ENCODE measurements at places on chromosomes 2 and 18. TPM values are rescaled to one million over a fixed set of nuclear protein-coding genes. Genes with fewer than 3 reads are reported as not detected.

DNA sequence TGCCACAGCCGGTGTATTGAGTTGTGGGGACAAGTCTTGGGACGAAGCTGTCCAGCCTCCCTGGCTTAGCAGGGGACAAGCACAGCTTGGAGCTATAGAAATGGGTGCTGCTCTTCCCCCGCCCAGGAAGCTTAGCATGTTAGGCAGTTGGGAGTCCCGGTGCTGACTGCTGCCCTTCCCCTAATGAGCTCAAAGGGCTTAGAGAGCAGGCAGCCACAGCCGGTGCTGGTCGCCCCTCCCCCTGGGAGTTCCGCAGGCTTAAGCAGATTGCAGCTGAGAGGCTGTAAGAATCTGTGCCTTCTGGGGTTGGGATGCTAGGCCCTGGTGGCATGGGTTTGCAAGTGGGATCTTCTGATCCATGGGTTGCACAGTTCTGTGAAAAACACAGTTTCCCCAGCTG is 237.3 kb downstream of the DCDC2C start:
- peaks cover 1% of the 10 kb centered on the region for H3K4me1 ChIP-seq
- no peaks in the 10 kb centered on the region for H3K27me3 ChIP-seq
- peaks cover 16% of the 10 kb centered on the region for H3K36me3 ChIP-seq
- no peak overlapping the region for H3K4me3 ChIP-seq
- no peak overlapping the region for H3K27ac ChIP-seq

DNA sequence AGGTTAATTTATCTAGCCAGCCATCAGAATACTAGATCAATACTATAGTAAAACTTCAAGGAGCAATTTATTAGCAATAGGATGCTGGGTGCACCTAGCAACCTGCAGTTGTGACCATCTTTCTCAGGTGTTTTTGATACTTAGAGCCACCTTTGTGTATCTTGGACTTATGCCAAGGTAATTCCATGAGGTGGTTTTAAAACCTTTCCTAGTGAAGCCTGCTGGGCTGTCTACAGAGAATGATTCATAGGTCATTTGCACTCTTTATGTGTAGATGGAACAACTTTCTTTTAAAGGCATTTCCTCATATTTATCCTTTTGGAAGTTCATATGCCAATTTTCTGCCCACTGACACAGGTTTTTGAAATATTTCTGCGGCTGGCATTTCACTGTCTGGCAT is 1030.1 kb upstream of the POU3F3 start:
- no peaks in the 10 kb centered on the region for H3K4me1 ChIP-seq
- H3K4me3 ChIP-seq: no peak overlapping the region
- H3K27me3 ChIP-seq: peaks cover 4% of the 10 kb centered on the region
- no peak overlapping the region for H3K27ac ChIP-seq
- no peaks in the 10 kb centered on the region for H3K36me3 ChIP-seq
- no peak for DNase-seq

DNA sequence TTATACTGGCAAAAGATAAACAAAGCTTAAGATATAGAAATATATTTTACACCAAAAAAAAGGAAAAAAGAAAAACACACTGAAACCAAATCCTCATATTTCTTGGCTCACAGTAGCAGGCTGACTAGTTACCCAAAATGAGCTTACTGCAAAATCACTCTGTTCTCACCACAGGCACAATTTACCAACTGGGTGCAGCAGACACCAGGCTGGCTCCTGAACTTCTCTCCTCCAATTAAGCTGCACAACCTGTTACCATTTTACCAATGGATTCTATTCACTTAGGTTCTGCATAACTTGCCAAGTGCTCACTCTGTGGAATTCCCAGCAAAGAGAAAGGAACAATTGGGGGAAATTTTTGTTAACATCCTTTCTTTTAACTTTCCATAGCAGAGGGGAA is 679.3 kb downstream of the ZEB2 start:
- peaks cover 5% of the 10 kb centered on the region for H3K36me3 ChIP-seq
- H3K27ac ChIP-seq: no peak overlapping the region
- no peak for DNase-seq
- peaks cover 4% of the 10 kb centered on the region for H3K4me1 ChIP-seq
- no peak overlapping the region for H3K4me3 ChIP-seq

- H3K36me3 ChIP-seq: no peaks in the 10 kb centered on the region
- H3K4me3 ChIP-seq: no peak overlapping the region
- H3K27me3 ChIP-seq: no peaks in the 10 kb centered on the region
- no peak overlapping the region for H3K27ac ChIP-seq
- no peak for DNase-seq
These were observed 90.5 kb upstream of the MSH2 start for GRCh38 chr2:47312491-47312850.

GRCh38 chr18:74219056-74219455 is 70.7 kb downstream of the TIMM21 start:
- no peak overlapping the region for H3K27ac ChIP-seq
- H3K4me3 ChIP-seq: no peak overlapping the region

The C2orf80 gene
- 1.0 TPM for total RNA-seq
